ENCODE measurements at places on chromosomes 1 and 21.

DNA sequence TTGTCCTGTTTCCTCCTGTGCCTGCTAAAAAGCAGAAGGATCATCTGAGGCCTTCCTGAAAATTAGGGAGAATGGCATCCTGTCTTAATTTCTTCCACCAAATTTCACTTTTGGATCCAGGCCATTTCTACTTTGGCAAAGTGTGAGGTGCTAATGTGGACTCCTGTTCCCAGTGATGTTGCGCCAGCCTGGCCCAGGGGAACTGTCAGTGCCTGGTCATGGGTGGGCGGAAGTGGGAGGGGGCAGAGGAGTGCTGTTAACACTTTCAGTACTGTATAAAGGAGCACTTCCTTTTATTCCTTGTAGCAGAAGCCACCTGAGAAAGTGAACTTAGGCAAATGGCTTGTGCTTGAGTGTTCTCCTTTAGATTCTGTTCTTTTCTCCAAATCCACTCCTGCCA, 19.9 kb downstream of the ELAPOR1 start:
- DNase-seq, result no peak

GRCh38 chr1:76012341-76013205, 62.0 kb upstream of the ST6GALNAC3 start:
- no peak for DNase-seq

DNA sequence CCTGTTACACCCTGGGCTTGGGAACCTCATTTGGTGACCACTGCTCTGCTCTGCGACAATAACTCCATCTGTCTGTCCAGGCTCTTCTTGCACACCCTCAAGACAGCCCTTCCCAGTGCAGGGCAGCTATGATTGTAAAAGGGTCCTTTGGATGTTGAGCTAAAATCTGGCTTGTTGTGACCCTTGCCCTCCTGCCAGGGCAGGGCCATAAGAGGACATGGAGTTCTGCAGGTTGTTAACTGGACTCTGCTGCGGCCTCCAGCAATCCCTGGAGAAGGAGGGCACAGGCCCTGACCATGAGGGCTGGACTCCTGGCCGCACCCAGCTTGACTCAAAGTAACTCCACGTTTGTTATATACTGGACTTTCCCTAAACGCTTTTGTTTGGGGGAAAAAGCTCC, 41.2 kb downstream of the DHCR24 start:
- no peak for DNase-seq

DNA sequence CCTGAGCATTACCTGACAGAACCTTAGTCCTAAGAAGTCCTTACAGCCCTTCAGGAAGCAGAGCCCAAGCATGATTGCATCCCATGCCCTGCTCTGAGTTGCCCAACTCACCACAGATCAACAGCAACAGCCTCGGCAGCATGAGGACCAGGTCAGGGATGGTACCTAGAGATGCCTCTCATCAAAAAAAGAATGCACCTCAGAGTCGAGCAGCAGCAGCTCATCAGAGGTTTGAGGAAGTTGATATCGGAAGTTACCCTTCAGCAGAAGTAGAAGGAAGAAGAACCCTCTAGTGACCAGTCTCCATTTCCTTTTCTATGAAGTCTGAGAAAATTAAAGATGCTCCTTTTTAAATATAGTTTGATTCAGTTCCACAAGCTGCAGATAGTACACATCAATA, at the start of gene FCRL1:
Gene FCRL1, minus strand, starts transcription at position 225 of the 400 bp plus-strand sequence. Its CDS starts 83 bp downstream, at position 142.
- no peak for DNase-seq

DNA sequence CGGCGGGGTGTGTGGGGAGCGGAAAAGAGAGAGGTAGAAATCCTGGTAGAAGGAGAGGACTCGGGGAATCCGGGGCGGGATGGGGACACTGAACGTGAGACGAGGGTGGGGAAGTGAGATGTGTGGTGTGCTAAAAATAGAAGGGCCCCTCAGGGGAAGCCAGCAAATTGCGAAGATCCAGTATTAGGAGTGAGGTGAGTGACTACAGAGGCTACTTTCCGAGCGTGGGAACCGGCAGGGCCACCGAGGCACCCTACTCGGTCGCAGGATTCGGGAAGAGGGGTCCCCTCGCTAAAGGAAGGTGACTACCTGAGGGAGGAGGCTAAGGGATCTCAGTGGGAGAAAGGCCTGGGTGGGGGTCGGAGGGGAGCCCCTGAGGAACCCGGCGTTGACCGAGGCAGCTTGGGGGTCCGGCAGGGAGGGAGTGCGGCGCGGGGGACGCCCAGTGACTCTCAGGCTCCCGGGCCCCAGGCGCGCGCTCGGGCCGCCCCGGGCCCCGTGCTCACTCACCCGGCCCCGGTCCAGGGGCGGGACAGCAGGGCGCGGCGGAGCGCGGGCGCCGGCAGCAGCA, 318 bp downstream of the ALDH4A1 start:
- DNase-seq, result no peak

DNA sequence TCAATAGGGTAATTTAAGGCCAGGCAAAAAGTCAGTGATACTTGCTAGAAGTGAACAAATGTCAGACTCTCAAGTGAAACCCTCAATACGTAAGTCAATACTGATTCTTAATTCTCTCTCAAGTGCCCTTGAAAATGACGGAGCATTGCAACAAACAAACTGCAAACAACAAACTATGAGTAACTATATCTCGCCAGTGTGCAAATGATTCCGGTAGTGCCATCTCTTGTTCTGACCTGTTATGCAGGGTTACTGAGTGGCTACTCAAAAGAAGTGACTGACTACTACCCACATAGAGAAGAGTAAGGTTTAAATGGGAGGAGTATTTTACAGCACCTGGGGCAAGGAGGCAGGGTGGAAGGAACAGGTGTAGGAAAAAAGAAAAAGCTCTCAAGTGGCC, 1.6 kb downstream of the SLC19A2 start:
- no peak for DNase-seq

DNA sequence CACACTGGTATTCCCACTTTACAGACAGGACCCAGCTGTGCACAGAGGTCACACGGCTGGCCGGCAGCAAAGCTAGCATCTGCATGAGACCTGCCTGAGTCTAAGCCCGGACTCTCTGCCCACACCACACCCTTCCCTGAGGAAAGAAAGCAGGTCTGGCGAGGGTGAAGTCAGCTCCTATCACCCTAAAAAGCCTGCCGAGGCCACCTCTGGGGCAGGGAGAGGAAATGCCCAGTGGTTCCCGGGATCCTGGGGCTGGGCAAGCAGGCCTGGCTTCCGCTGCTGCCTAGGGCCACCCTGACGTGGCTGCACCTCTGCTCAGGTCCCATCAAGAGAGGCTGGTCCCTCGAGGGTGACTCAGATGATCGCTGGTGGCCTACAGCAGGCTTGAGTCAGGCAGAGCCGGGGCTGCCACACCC, 42.2 kb downstream of the RAP1GAP start:
- no peak for DNase-seq

GRCh38 chr1:196623079-196623478, 14.8 kb upstream of the KCNT2 start:
- no peak for DNase-seq

DNA sequence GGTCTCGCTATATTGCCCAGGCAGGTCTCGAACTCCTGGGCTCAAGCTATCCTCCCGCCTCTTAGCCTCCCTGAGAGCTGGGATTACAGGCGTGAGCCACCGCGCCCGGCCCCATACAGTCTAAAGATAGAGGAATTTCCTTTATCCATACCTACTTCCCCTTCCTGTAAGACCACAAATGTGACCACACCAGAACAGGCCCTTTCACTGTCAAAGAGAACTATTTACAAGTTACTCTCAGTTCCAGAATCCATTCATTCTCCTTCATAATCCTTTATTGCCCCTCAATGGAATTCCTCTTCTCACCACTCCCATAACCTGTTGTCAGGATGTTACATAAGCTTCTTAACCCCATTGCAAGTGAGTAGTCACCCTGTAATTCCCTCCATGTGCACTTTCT, 26.3 kb upstream of the SLC5A9 start:
- no peak for DNase-seq

DNA sequence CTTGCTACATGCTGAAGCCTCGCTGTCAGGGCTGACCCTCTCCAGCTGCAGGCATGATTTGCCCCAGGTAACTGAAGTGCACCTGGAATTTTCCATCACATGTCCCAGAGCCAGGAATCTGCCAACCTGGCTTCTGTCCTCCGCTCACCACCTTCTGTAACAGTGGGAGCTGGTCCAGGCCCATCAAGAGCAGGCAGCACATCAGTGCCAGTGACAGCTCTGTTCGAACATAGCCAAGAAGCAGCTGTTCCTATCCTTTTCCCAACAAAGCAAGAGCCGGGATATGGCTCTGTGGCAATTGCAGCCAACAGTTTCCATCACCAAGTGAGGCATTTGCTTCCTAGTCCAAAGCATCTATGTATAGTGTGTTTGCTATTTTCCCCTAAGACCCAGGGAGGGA, 42.2 kb upstream of the KANK4 start:
- no peak for DNase-seq
